ENCODE measurements at places on chromosomes 2 and 18. TPM values are rescaled to one million over a fixed set of nuclear protein-coding genes. Genes with fewer than 3 reads are reported as not detected.
A peak's percentile ranks its signal among the peaks of the same experiment; 100 is the strongest.

The SLC16A14 gene
- polyA plus RNA-seq, result 8.0 TPM

The ODC1 gene
- 412 TPM for polyA plus RNA-seq

The GNAL gene
- 4.1 TPM for polyA plus RNA-seq

The GREB1 gene
- 13.0 TPM for polyA plus RNA-seq

The TRABD2A gene
- polyA plus RNA-seq, result 0.58 TPM

The SLC14A1 gene
- polyA plus RNA-seq, result 4.2 TPM

The CTLA4 gene
- 0.21 TPM for polyA plus RNA-seq

The RSAD2 gene
- polyA plus RNA-seq, result 5.1 TPM

The CCDC178 gene
- polyA plus RNA-seq, result 1.7 TPM

GRCh38 chr2:219675221-219675620, 47.8 kb downstream of the SLC4A3 start:
- no peak for DNase-seq

DNA sequence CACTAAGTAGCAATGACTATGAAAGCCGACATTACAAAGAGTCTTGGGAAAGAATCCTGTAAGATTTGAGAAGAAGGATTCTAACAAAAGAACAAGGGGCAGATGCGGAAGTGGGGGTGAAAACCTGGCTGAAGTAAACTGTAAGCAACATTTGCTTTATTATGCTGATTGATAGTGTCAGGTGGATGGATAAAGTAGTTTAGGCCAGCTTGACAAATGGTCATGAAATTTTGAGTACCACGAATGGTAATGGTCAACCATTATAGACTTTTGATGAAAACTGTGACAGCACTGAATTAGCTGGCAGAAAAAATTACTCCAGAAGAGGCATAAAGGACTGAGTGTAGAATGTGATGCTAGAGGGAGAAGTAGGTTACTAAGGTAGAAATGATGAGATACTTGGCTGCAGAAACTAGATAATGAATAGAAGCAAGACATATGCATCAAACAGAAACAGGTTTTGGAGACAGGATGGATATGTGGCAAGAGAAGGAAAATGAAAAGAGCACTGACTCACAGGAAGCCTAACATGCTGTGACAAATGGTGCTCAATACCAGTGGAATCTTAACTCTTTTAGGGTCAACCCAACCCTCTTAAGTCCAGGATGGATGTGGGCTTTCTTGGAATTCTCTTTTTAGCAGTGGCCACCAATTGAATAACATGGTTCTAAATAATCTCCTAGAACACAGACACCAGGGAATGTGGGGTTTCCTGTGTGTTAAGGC, 6.8 kb downstream of the THUMPD2 start:
- DNase-seq, result no peak

GRCh38 chr18:15198116-15198389, 450.1 kb downstream of the ANKRD30B start:
- DNase-seq, result no peak

GRCh38 chr2:160132761-160133160, 67.3 kb downstream of the ITGB6 start:
- no peak for DNase-seq

DNA sequence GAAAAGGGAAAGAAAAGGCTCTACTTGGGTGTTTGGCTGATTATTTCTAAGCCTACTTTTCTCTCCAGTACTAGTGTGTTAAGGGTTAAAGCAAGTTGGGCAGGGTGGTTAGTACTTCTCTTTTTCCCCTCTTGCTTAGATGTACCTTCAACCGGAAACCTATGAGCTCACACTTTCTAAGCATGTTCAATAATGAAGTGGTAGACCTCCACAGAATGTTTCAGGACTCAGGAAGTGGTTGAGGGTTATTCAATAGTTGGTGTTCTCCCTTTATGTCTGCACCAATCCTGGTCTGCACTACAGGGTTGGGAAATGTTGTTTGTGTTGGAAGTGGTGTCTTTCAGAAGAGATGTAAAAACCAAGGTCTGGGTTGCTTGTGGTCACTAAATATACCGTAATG, 137.1 kb downstream of the ZEB2 start:
- no peak for DNase-seq

DNA sequence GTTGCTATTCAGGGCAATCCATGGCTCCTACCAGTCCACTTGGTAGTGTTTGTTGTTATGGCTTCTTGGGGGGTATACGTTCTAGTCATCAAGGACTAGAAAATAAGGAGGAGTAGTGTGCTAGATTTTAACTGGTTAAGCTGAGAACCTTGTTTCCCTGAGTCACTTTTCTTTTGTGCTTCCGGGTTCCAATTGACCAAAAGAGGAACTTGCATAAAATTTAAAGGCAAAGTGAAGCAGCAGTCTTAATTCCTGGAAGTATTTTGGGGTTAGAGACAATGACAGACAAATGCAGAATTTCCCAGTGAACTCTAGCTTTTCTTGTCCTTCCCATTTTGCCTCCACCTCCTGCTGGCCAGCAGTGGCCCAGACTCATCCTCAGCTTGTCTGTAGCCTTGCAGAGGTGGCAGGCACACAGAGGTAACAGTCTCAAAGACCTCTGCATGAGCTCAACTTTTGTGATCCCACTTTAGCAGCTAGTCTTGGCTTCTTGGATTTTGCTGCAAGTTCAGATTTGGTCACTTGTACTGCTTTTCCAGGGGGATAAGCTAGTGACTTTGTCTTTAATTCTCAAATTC, 1105.8 kb upstream of the NXPH2 start:
- DNase-seq, result no peak

DNA sequence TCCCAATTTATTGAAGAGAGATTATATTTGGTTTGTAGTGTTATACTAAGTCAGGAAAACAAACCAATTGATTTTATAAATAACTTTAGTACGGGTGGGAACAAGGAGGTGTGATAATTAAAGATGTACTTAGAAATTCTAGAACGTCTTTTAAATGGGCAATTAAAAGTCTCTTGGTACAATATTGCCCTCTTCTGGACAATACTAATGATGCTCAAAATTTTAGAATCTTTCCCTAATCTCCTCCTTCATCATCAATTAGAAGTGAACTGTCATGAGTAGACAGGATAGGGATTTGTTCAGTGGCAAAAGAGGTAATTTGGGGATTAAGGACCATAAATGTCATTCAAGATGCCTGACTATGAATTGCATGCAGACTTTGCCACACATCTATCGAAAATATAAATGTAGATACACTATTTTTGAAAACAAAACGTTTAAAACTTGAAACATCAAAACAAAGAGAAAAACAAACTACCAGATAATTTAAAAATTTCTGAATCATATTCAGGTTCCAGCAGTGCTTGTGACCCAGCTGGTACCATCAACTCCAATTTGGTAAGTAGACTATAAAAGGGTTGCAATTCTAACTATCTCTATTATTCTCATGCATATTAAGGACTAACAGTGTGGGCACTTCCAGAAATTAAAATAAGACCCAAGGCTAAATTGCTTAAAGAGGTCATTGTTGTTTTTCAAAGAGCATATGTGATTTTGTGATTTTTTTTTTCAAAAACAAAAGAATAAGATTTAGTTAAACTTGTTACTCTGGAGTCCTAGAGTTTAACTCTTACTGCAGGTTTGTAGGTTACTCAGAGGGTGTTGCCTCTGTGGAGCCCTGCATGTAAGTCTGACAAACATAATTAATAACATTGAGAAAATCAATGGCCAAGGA, 123.5 kb downstream of the LAMA3 start:
- no peak for DNase-seq

DNA sequence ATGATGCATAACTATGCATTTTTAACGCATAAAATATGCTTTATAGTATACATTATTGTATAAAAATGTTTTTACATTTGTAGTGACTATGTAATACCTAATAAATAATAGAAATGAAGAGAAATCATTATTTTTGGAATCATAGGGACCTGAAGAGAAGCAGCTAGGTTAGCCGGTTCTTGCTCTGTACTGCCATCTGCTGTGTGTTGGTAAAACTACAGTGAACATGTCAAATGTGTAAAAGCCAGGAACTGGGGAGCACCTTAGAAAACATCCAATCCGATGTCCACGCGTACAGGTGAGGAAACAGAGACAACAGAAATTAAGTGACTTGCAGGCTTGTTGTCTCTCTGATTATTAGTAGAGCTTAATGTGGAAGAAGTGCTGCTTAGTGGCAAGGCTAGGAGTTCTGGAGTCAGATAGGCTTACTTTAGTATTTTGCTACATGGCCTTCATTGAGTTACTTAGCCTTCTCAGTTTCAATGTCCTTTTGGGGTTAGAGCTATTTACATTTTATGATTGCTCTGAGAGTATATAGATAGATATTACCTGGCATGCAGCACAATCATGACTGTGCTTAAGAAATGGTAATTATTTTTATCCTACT, 386.5 kb downstream of the DLGAP1 start:
- peak; percentile 22 for DNase-seq

DNA sequence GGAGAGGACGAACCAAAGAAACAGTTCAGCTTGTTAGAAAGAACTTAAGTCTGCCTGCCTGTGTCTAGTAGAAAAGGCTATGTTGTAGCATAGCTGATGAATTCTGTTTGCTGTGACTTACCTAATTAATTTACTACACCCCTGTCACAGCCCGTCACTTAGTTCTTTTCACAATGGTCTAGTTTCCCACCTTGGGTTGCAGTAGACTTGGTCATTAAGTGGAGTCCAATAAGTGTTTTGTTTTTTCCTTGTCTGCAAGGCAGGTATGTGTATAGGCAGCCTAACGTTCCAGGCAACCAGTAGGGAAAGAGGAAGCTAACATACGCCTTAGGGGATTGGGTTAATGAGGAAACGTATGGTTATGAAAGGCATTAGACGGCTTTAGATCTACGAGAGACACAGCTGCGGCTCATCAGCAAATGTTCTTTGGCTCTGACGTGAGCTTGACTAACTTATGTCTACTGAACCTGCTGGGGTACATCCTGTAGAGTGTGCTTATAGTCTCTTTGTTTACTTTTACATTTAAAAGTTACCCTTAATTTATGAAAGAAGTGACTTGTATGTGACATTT, 180.1 kb downstream of the PRPF40A start:
- no peak for DNase-seq

- DNase-seq, result no peak
Observed at GRCh38 chr18:1466035-1466434, 561.4 kb downstream of the ADCYAP1 start.

- no peak for DNase-seq
Observed at GRCh38 chr2:177080746-177081284, 131.8 kb upstream of the HNRNPA3 start.

- no peak for DNase-seq
Observed at GRCh38 chr2:239223310-239224198, 177.3 kb downstream of the HDAC4 start.

DNA sequence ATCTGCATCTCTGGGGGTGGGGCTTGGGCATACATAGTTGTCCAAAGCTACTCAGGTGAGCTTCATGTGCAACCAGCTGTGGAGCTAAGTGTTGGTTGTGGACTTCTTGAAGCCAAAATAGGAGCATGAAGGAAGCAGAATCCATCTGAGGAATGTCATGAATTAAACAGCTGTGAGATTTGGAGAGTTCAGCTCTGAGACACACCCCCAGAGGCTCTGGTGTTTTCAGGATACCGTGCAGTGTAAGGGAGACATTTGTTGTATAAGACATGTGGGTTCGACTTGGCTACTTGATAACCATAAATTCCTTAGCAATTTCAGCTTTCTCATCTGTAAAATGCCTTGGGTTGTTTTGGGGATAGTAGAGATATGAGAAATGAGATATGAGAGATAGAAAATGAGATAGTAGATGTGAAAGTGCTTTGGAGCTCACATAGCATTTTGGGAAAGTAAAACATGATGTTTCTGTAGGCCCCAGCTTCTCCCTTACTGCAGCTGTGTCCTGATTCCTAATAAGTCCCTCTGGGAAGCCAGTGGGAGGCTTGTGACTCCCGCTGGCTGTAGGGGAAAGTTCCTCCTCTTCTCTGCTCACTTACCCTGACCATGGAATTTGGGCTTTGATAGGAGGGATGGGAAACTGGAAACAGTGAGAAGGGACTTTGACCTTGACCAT, 50.0 kb downstream of the DPYSL5 start:
- no peak for DNase-seq

DNA sequence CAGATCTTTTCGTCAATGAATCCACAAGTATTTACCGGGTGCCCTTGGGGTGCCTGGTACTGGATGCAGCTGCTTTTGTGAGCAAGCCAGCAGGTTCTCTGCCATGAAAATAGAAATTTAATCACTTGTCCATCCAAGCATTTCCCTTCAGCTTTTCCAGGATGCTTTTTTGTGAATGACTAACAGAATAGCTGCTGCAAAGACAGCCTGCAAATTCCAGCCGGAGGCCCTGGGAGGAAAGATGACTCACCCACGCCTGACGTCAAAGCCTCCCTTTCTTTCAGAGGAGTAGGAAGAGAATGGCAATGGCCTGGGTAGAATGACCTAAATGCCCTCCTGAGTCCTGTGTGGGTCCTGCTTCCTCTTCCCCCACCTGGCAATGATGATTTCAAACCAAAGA, 111.9 kb downstream of the AP1S3 start:
- peak; percentile 72 for DNase-seq

- no peak for DNase-seq
Observed at GRCh38 chr2:217106650-217107014, 246.8 kb upstream of the TNP1 start.

GRCh38 chr2:123935405-123935804, 89.7 kb upstream of the CNTNAP5 start:
- no peak for DNase-seq

- no peak for DNase-seq
Observed at GRCh38 chr2:19198381-19198780, 160.0 kb downstream of the OSR1 start.

DNA sequence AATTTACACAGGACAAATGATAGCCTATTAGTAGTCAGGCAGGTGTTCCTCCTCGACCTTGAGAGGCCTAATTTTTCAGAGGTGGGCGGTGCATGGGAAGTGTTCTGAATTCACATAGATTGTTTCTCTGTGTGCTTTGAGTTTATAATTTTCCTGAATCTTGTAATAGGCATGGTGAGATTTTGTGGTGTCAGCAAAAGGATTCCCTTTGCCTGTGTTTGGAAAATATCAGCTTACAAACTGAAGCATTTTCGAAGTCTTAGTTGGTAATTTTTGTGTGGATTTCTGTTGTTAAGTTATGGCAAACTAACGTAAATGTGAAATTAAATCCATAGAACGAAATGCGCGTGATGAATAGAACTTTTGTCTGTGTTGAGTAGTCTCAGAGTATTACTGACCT, 194.0 kb upstream of the RBMS1 start:
- DNase-seq, result no peak

DNA sequence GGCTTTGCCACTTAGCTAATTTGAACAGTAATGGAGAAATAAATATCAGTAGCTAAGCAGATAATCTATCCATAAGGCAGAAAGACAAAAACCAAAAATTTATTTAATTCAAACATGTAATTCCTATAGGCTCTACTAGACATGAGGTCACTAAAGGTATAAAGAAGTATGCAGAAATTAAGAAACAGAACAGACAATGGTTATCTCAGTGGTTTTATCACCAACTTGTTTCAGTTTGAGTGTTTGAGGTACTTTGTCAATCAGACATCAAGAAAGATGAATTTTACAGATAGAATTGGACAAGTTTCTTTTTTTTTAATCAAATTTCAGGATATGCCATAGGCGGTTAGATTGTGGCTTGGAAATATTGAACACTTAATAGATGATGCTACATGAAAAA, 67.4 kb upstream of the ZEB2 start:
- no peak for DNase-seq

GRCh38 chr2:98907385-98907784, 28.6 kb downstream of the CRACDL start:
- DNase-seq, result no peak
